Tongue (tissue), 3 donors: ENCODE measurements at places on chromosomes 6 and 20. TPM values are rescaled to one million over a fixed set of nuclear protein-coding genes. Genes with fewer than 3 reads are reported as not detected.

Gene DOP1A
- total RNA-seq, result 55.4 TPM

Gene APOBEC2
- 552 TPM for total RNA-seq

Gene KCNS1
- 1.1 TPM for total RNA-seq

Gene SYNDIG1
- 8.6 TPM for total RNA-seq

Gene TAB2
- total RNA-seq, result 50.2 TPM

Gene BTBD9
- 32.6 TPM for total RNA-seq

Gene ECI2
- total RNA-seq, result 61.1 TPM

Gene SLC22A7
- not detected for total RNA-seq

Gene MAK
- total RNA-seq, result 0.21 TPM
